K562 (cell line): ENCODE measurements at places on chromosomes 3 and 15.

- H3K27me3 ChIP-seq = peaks cover 3% of the 10 kb centered on the region; the same call in 2 of the 3 replicates
- no peaks in the 10 kb centered on the region; the same call in 1 of the 2 replicates for H3K4me1 ChIP-seq
- no peaks in the 10 kb centered on the region for H3K36me3 ChIP-seq
- no peak for DNase-seq
- H3K27ac ChIP-seq = no peak overlapping the region
- H3K4me3 ChIP-seq = no peak overlapping the region
Measured at GRCh38 chr15:68407886-68408881, 23.8 kb downstream of the ITGA11 start.

DNA sequence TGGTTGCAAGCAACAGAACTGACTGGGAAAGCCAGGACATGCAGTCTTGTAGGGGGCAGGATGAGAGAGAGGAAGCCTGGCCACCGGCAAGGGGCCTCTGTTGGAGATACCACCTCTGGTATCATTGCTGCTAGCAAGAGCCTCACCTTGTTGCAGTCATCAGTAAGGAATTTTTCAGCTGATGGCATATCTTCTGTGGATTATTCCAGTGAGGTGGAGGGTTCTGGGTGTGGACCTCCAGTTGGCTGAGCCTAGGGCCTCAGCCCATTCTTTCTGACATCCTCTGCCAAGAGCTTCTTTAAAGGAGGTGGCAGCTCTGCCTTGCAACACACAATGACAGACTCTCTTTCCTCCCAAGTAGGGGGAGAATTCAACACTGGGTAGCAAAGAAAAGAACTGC lies 128.9 kb downstream of the AQP9 start:
- H3K36me3 ChIP-seq = no peaks in the 10 kb centered on the region
- peaks cover 4% of the 10 kb centered on the region; the same call in 2 of the 3 replicates for H3K4me1 ChIP-seq
- no peak for DNase-seq
- H3K27ac ChIP-seq = no peak overlapping the region

DNA sequence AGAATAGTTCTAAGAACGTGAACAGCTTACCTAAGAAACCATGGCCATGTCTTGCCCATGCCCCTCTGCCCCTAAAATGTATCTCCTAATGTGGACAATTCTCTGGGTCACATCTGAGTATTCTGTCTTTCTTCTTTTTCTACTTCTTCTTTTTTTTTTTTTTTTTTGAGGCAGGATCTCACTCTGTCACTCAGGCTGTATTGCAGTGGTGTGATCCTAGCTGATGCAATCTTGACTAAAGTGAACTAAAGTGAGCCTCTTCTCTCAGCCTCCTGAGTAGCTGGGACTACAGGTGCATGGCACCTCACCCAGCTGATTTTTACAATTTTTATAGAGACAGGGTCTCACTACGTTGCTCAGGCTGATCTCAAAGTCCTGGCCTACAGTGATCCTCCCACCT lies 204.8 kb upstream of the ZPLD1 start:
- no peak for DNase-seq
- no peaks in the 10 kb centered on the region for H3K27me3 ChIP-seq
- no peak overlapping the region for H3K27ac ChIP-seq
- H3K36me3 ChIP-seq = no peaks in the 10 kb centered on the region
- no peak overlapping the region for H3K4me3 ChIP-seq

DNA sequence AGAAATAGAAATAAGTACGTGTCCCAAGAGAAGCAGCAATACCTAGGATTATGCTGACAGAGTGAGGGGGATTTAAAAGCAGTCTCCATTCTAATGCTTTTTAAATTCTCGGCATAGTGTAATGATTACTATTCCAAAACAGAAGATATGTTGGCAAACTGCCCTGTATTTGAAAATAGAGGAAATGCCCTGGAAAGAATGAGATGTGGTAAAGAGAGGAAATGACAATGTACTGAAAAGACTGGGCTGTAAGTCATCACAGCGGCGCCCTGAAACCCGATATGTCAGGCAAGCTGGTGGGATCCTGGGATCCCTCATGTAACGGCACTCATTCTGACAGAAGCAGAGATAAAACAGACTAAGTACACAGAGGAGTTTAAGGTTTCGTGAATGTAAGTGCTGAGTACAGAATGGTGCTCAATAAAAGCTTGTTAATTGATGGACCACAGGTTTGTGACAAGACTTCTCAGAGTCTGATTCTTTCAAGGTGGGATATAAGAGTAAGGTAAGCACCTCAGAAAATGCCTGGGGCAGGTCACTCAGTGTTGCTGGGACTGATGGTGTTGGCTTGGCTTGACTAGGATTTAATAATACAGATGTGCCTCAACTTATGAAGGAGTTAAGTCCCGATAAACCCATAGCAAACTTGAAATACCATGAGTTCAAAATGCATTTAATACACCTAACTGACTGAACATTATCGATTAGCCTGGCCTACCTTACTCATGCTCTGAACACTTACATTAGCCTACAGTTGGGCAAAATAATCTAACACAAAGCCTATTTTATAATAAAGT lies 91.4 kb downstream of the NFKBIZ start:
- DNase-seq = no peak
- H3K27ac ChIP-seq = peak overlapping the region; percentile 49; the same call in 1 of the 3 replicates
- no peak overlapping the region for H3K4me3 ChIP-seq
- no peaks in the 10 kb centered on the region for H3K27me3 ChIP-seq

DNA sequence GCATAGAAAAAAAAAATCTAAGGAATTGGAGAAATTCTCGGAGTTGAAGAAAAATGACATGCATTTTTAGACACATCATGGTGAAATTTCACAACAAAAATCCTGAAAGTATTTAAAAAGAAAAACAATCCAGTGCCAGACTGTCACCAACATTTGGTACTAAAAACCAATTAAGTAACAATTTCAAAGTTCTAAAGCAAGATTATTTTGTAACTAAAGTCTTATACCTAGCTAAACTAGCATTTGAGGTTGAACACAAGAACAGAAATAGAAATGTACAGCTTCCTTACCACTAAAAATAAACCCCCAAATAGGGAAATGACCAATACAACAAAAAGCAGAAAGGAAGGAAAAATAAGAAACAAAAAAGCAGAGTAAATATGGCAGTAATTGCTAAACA lies 11.9 kb downstream of the TOMM70 start:
- peaks cover 65% of the 10 kb centered on the region for H3K36me3 ChIP-seq
- no peak overlapping the region for H3K27ac ChIP-seq
- no peak overlapping the region for H3K4me3 ChIP-seq
- H3K27me3 ChIP-seq = no peaks in the 10 kb centered on the region
- DNase-seq = no peak
